ENCODE measurements at places on chromosomes 6 and 20.
A peak's percentile ranks its signal among the peaks of the same experiment; 100 is the strongest.

- no peak for DNase-seq
Observed at GRCh38 chr20:58697201-58697866, 4.7 kb downstream of the NPEPL1 start.

DNA sequence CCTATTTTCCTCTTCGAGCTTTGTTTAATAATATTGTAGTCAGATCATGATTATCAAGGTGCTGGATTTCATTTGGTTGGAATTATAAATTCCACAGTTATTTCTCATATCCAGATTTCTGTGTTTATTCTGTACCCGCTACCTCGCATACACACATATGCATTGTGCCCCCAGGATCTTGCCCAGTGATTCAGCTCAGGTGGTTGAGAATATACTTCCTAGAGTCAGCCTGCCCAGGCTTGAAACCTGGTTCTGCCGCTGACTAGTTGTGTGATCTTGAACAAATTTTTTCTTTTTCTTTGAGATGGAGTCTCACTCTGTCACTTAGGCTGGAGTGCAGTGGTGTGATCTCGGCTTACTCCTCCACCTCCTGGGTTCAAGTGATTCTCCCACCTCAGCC is 14.7 kb downstream of the GINM1 start:
- no peak for DNase-seq

DNA sequence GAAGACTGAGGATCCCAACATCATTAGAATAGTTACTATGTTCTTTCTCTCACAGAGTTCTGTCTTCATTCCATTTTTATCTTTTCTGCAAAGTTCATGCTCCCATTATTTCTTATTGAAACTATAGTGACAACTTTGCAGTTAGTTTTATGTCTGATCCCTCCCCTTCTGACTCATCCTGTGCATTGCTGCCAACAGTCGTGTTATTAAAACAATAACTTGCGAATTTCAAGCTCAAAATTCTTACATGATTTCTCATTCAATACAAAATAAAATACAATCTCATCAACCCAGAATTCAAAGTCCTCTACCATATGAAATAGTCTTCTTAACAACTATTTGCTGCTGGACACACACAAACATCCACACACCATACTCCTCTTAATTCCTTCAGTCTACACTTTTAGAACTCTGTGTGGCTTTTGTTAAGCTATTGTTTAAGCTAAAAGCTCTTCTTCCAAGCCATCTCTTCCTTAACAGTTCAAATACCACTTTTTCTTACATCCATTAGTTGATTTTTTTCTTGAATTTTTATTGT is 261.4 kb upstream of the IRAK1BP1 start:
- peak; percentile 26 for DNase-seq

DNA sequence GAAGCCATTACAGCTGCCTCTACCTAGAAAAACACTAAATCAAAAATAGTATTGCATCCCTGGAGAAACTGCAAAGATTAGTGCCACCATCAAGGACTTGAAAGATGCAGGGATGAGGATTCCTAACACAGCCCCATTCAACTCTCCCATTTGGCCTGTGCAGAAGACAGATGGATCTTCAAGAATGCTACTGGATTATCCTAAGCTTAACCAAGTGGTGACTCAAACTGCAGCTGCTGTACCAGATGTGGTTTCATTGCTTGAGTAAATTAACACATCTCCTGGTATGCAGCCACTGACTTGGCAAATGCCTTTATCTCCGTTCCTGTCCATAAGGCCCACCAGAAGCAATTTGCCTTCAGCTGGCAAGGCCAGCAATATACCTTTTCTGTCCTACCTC is 117.4 kb downstream of the TBC1D32 start:
- DNase-seq, result no peak

DNA sequence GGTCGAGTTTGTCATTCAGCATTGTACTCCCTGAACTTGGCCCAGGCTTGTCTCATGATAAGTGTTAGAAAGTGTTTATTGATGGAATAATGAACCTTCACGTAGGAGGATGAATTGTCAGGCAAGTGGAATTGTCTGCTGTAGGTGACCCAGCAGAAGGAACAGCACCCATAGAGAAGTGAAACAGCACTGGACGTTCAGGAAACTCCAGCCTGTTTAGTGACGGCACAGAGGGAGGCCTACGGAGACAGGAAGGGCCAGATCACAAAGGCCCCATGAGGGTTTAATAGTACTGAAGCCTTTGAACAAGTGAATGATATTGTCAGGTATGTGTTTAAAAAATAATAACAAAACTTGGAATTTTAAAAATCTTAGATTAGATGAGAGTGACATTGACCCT is 2.9 kb downstream of the STX11 start:
- DNase-seq, result no peak

DNA sequence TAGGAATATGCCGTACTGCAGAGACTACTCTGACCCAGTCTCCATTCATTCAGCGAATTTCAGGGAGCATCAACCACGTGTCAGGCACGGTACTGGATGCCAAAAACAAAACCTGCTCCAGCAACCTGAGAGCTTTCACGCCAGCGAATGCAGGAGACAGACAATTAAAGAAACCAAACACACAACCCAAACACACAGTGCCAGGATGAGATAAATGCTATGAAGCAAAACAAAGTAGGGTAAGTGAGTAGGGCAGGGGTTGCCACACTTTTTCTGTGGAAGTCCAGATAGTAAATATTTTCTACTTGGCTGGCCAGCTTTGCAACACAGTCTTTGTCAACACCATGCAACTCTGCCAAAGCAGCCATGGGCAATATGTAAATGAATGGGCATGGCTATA is 10.0 kb downstream of the MOCS1 start:
- no peak for DNase-seq

- no peak for DNase-seq
Observed at GRCh38 chr6:125859727-125860126, 69.0 kb downstream of the NCOA7 start.

- no peak for DNase-seq
Observed at GRCh38 chr20:8616792-8617191, 452.1 kb upstream of the PLCB4 start.

DNA sequence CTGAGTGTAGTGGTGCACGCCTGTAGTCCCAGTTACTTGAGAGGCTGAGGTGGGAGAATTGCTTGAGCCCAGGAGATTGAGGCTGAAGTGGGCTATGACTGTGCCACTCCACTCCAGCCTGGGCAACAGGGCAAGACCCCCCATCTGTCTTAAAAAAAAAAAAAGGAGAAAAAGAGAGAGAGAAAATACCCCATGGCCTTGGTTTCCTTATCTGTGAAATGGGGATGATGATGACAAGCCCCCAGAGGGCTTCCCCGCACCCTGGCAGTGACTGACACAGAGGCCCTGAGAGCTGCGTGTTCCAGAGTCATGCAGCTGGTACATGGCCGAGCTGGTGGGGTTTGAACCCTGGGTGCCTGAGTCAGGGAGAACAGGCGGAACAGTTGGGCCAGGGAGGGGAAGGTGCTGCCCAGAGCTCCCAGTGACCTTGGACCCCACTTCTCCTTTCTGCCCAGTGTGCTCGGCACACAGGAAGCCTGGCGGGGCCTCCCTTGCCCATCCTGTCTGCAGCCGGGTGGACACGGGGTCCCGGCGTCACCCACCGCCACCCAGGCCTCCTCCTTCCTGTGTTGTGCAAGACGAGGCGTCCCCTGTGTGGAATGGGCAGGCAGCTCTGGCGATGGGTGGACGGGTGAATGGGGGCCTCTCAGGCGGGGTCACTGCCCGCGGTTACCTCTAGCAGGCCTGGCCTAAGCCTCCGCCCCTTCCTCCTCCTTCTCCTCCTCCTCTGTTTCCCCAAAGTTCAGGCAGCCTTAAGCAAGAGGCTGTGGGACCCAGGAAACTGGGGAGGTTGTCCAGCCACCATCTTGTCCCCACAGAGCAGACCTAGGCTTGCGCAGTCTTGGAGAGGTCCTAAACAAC is 84.2 kb downstream of the CEBPB start:
- no peak for DNase-seq

- DNase-seq, result no peak
Observed at GRCh38 chr20:46951840-46952497, 57.3 kb downstream of the EYA2 start.

DNA sequence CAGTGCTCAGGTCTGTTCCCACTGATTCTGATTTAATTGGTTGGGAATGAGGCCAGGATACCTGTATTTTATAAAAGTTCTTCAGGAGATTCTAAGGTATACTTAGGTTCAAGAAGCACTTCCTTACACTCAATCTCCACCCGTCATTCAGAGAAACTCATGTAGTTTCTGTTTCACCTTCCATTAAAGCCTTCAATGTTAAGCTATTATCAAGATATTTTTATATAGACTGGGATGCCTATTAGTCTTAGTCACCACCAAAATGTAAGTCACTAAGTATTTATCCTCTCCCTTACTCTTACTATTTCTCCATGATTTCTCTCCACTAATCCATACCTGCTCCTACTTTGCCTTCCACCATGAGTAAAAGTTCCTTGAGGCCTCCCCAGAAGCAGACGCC is 38.1 kb upstream of the GCLC start:
- DNase-seq, result no peak
